ENCODE measurements at places on chromosomes 4 and X. TPM values are rescaled to one million over a fixed set of nuclear protein-coding genes. Genes with fewer than 3 reads are reported as not detected.
A peak's percentile ranks its signal among the peaks of the same experiment; 100 is the strongest.

DNA sequence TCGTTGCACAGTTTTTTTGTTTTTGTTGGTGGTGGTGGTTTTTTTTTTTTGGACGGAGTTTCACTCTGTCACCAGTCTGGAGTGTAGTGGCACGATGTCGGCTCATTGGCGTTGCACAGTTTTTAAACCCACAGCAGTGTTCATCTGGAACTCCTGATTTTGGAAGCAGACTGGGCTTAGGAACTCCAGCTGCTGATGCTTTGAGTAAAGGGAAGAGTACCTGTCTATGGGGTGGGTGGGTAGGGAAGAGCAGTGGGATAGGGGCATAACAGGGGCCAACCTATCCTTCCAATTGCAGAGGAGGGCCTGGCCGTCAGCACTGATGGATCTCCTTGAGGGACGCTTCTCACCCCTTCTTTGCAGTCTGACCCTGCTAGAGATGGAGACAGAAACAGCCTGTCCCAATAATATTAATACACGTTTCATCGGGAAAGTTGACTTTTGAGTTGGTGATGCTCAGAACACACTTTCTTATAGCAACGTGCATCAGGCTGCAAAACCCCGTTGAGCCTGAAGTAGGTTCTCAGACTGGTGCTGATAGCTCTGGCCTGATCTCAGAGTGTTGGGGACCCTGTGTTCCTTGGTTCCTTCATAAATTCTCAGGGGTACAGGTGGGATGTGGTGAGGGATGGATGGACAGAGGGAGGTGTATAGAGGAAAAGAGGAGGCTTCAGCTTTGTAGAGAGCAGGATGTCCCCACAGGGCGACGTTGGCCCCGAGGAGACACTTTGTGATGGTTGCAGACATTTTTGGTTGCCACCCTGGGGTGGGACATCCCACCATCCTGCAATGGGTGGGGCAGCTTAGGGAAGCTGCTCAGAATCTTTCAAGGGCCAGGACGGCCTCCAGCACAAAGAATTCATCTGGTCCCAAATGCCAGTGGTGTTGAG, 2.3 kb downstream of the CD99 start:
- peaks cover 60% of the 10 kb centered on the region for H3K4me1 ChIP-seq
- peaks cover 6% of the 10 kb centered on the region for H3K36me3 ChIP-seq
- peak overlapping the region; percentile 93 for H3K27ac ChIP-seq
- H3K4me3 ChIP-seq = peak overlapping the region; percentile 90
- DNase-seq = no peak

DNA sequence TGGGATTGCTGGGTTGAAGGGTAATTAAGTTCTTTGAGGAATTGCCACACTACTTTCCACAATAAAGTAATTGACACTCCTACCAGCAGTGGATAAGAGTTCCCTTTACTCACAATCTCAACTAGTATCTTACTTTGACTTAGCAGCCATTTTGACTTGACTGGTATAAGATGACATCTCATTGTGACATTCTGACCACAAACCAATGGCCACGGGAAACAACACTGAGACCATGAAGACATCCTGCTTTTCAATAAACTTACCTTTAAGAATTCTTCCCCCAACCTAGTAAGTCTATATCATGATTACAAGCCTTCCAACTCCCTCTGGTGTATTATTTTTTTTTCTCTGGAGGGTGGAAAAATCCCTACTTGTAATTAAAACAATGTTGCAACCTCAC, 66.9 kb upstream of the WDR1 start:
- no peak for DNase-seq
- no peaks in the 10 kb centered on the region for H3K4me1 ChIP-seq
- H3K27ac ChIP-seq = no peak overlapping the region
- H3K36me3 ChIP-seq = no peaks in the 10 kb centered on the region
- peaks cover 2% of the 10 kb centered on the region for H3K27me3 ChIP-seq

The NHSL2 gene
- total RNA-seq = 7.3 TPM

The EDNRA gene
- 181 TPM for total RNA-seq

- H3K36me3 ChIP-seq = no peaks in the 10 kb centered on the region
- H3K27ac ChIP-seq = no peak overlapping the region
- H3K4me1 ChIP-seq = no peaks in the 10 kb centered on the region
- H3K27me3 ChIP-seq = no peaks in the 10 kb centered on the region
- no peak for DNase-seq
These were observed 30.4 kb downstream of the COX7B2 start for GRCh38 chr4:46878641-46879040.

DNA sequence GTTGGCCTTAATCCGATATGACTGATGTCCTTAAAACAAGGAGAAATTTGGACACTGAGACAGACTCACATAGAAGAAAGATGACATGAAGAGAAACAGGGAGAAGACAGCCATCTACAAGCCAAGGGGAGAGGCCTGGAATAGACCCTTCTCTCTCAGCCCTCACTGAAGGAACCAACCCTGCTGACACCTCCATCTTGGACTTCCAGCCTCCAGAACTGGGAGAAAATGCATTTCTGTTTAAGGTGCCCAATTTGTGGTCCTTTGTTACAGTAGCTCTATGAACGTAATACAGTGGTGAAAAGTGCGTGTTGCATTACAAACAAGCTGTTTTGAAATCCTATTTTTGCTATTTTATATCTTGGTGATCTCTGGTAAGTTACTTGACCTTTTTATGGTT, 343.6 kb downstream of the ARHGAP10 start:
- peaks cover 79% of the 10 kb centered on the region for H3K36me3 ChIP-seq
- no peak for DNase-seq
- H3K27ac ChIP-seq = no peak overlapping the region
- H3K4me1 ChIP-seq = no peaks in the 10 kb centered on the region

GRCh38 chr4:11197631-11198341, 230.9 kb downstream of the HS3ST1 start:
- H3K27ac ChIP-seq = no peak overlapping the region
- no peak for DNase-seq
- no peaks in the 10 kb centered on the region for H3K27me3 ChIP-seq
- no peak overlapping the region for H3K4me3 ChIP-seq
- no peaks in the 10 kb centered on the region for H3K4me1 ChIP-seq

DNA sequence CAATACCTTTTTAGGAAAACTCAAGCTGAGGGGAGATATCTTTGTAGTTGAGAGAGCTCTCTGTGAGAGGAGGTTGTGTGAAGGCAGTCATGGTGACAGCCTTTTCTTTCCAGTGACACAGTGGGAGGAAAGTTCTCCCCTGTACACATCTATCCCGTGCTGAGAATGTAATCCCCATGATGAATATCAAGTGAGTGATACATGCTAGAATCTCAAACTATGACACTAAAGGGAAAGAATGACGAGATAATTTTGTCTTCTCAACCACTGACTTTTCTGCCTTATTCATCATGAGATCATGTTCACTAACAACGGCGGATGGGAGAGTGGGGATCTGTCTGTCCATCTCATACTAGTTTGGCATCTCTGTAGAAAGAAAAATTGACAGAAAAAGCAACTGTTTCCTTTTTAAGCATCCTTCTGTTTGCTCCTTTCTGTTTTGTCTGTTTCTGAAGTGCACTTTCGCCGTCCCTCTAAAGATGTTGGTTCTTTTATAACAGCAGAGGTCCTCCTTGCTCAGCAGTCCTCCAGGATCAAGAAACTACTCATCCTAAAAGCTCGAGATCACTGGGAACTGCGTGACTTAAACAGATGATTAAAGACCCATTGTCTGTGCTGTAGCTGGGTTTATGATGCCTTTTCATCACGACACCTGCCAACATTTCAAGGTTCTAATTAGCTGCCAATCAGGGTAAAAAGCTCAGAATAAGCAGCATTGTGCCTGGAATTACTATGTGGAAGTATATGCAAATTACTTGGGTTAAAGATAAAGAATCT, 137.6 kb downstream of the DCK start:
- H3K27ac ChIP-seq = no peak overlapping the region
- no peaks in the 10 kb centered on the region for H3K36me3 ChIP-seq
- peaks cover 22% of the 10 kb centered on the region for H3K27me3 ChIP-seq
- H3K4me3 ChIP-seq = no peak overlapping the region
- no peak for DNase-seq

GRCh38 chrX:155026727-155027508, at the start of gene FUNDC2:
Gene FUNDC2, plus strand, starts transcription at chrX:155026844. Its CDS starts 95 bp downstream, at chrX:155026939.
- H3K4me3 ChIP-seq = peak within 1 kb of the TSS; percentile 81
- peaks cover 11% of the 10 kb centered on the region for H3K4me1 ChIP-seq
- peak within 1 kb of the TSS; percentile 93 for H3K27ac ChIP-seq
- no peaks in the 10 kb centered on the region for H3K36me3 ChIP-seq
- DNase-seq = peak; percentile 97

The OCIAD2 gene
- 8.7 TPM for total RNA-seq

Data from osteocyte (in vitro differentiated cells).